Activated CD8-positive, alpha-beta memory T cell treated with anti-CD3 and anti-CD28 coated beads for 48 hours (primary cell): ENCODE measurements at places on chromosomes 12 and 14.

DNA sequence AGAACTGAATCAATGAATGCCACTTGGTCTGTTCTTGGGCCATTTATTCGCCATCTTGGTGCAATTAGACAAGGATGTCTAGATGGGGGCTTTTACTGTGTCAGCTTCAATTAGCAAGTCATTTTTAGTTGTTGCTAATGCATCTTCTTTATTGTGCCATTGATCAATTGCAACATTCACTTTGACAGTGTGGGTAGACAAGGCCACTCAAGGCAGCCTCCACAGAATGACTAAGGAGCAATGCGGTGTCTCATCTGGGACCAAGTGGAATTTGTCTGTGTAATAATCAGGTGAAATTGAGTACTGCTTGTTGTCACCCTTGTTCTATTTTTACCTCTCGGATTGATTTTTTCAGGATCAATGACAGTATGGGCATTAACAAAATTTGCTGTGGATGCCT, 275.9 kb downstream of the CACNA1C start:
- no peak for DNase-seq

GRCh38 chr14:82084813-82085212, 551.2 kb upstream of the SEL1L start:
- no peak for DNase-seq

DNA sequence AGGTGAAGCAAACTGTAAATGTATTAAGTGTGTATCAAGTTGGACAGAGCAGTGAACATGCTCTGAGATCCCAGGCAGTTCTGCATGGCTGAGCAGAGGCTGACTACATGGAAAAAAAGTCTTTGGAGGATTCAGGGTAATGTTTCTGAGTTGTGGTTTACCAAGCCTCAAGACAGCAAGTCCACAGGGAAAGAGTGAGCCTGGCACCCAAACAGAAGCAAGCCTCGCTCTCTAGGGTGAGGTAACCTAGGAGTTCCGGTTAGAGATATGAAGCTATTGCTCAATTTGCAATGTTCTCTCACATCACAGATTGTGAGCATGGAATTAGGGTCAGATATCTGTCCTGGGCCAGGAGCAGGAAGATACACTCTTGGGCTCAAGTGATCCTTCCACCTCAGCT, 158.6 kb downstream of the MON2 start:
- DNase-seq: no peak

- no peak for DNase-seq
Measured at GRCh38 chr12:89525305-89525823, 483 bp downstream of the POC1B start.

- DNase-seq: no peak
Measured at GRCh38 chr12:32548691-32549281, 130.3 kb upstream of the DNM1L start.

DNA sequence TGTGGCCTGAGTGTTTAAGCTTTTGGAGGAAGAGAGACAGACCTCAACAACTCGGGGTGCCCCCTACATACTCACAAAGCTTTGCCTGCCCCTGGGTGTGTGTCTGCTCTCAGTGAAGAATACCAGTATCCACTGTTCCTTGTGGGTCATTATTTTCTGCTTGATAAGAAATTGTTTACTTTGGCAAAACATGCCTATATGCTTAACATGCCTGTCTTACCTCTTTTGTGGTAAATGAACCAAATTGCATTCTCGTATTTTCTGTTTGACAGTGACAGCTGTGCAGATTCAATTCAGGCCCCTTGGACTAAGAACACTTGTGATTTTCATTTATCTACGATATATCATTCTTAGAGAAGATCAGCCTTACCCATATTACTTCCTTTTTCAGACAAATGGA, 50.6 kb upstream of the REP15 start:
- DNase-seq: no peak

GRCh38 chr14:103545219-103545914, 16.4 kb downstream of the TRMT61A start:
- no peak for DNase-seq

DNA sequence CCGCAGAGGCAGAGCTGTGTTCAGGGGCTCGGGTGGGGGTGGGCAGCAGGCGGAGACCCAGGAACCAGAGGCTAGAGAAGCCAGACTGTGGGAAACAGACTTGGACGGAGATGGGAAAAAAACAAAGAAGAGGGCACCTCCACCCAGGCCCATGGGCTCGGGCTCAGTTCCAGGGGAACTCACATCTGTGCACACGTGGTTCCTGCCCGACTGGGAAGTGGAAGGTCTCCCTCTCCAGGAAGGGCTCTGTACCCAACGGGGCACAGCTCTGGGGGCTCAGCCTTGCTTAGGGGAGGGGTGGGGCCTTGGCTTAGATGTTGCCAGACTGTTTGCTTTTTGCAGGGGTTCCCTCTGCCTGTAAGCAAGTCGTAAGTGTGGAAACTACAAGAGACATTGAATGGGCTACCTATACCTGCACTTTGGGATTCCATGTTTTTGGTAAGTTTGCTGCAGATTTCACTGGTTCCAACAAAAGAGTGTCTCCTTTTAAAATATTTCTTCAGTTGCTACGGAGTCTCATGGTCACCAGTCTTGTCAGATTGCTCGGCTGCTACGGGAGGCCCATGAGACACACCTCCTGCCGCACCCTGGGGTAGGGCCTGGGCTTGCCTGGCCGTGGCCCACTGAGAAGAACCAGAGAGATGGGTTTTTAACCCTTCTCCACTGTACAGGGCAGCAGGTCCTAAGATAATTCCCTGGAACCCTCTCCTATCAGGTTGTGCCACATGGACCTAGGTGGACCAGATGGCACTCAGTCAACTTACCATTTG, 127.6 kb upstream of the EVL start:
- no peak for DNase-seq

DNA sequence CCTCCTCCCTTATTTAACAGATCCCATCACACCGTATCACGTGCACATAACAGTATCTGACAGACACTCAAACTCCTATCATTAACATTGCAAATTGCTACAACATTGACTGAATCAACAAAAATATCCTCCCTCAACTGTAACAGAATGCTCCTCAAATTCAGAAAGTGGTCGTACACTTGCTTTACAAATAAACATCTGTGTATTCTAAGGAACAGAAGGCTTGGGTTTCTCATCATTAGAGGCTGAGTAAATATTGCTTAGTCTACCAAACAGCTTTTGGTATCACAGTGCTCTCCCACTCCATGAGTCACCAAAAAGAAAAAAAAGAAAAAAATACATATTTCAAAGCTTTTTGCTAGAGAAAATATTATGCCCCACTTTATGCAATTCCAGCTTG, 23.9 kb downstream of the FERMT2 start:
- no peak for DNase-seq

- no peak for DNase-seq
Measured at GRCh38 chr14:102262929-102263462, 42.0 kb downstream of the MOK start.

DNA sequence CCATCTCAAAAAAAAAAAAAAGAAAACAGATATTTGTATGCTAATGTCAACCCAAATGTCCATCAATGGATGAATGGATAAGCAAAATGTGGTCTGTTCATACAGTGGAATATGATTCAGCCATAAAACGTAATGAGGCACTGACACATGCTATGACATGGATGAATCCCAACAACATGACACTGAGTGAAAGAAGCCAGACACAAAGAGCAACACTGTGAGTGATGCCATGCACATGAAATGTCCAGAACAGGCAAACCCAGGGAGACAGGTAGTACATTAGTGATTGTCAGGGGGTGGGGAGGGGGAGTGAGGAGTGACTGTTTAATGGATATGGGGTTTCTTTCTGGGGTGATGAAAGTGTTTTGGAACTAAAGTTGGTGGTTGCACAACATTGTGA, 50.2 kb downstream of the ARL6IP4 start:
- no peak for DNase-seq

DNA sequence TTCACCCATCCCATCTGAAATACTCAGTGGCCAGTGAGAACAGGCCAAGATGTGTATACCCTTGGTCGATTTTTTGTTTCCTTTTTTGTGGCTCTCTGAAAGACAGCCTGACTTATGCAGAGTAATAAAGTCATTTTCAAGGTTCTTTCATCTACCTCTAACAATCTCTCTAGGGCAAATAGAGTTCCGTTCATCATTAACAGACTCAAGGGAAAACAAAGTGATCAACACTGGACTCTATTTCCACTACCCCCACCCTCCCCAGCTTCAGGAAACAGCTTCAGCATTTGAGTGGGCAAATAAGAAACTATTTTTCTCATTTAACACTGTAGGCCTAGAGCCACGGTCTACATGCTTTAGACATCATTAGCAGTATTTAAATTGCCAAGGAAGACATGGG, 15.9 kb downstream of the PRKAB1 start:
- DNase-seq: no peak

GRCh38 chr12:48696626-48697025, 14.6 kb upstream of the KANSL2 start:
- no peak for DNase-seq

- DNase-seq: no peak
Measured at GRCh38 chr14:43900173-43900655, 606.9 kb downstream of the FSCB start.

GRCh38 chr12:47024463-47024862, 55.0 kb upstream of the PCED1B start:
- no peak for DNase-seq

DNA sequence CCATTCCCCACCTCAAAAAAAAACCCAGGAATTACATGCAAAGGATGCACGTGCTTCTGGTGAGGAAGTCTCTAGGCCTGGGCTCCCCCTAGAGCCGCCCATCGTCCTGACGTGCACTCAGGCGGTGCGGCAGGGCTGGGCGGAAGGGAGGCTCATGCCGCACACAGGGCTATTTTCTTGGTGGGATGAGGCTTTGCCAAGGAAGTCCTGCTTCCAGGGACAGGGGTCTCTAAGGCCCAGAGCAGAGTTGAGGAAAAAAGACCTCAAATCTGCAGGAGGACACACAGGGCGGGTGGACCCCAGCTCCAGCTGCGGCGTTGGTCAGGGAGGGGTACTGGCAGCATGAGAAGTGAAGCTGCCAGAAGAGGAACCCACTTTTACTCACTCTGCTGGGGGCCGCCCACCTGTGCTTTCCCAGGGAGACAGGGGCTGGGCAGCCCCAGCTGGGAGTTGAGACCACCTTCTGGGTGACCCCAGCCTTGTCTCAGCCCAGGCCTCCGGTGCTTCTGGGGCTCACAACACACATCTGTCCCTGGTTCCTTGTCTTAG, 4.2 kb downstream of the RHOF start:
- no peak for DNase-seq

GRCh38 chr12:94536040-94536965, 76.6 kb upstream of the CEP83 start:
- no peak for DNase-seq

GRCh38 chr14:103315351-103315911, 18.6 kb upstream of the EIF5 start:
- no peak for DNase-seq

DNA sequence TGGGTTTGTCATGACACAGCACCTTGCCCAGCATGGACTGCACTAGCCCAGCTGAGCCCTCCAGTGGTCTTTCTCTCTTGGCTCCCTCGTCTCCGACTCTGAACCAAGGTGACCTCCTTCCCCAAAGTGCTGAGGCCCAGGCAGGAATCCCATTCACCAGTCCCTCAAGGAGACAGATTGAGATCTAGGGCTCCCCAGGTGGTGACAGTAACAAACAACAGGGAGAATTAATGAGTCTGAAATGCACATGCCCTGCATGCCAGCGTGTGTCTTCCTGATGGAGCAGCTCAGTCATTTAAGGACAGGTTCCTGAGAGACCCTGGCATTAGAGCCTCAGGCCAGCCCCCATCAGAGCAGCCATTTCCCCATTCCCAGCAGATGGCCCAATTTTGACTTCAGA, 51.4 kb upstream of the OAS1 start:
- no peak for DNase-seq

DNA sequence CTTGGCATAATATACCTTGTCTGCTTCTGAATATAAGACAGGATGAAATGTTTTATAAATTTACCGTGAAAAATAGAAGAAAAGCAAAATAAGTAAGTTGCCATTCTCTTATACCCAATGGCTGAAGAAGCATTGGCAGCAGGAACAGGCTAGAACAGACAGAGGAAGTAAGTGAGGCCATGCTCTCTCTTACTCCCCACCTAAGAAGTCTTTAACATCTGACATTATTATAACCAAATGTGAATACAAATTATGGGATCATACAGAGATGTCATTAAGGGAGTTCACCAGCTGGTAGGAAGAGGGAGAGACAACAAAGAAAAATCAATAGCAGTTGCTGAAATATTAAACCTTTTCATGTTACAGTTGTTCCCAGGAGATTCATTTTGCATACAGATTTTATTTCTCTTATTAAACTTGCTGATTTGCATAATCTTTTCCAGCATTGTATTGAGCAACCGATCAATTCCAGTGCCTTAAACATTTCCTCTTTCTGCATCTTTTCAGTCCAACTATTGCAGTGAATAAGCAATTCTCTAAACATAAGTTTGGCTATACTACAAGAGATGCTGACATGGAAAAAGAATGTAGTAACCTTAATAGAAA, 270.6 kb downstream of the SLC6A15 start:
- DNase-seq: no peak

DNA sequence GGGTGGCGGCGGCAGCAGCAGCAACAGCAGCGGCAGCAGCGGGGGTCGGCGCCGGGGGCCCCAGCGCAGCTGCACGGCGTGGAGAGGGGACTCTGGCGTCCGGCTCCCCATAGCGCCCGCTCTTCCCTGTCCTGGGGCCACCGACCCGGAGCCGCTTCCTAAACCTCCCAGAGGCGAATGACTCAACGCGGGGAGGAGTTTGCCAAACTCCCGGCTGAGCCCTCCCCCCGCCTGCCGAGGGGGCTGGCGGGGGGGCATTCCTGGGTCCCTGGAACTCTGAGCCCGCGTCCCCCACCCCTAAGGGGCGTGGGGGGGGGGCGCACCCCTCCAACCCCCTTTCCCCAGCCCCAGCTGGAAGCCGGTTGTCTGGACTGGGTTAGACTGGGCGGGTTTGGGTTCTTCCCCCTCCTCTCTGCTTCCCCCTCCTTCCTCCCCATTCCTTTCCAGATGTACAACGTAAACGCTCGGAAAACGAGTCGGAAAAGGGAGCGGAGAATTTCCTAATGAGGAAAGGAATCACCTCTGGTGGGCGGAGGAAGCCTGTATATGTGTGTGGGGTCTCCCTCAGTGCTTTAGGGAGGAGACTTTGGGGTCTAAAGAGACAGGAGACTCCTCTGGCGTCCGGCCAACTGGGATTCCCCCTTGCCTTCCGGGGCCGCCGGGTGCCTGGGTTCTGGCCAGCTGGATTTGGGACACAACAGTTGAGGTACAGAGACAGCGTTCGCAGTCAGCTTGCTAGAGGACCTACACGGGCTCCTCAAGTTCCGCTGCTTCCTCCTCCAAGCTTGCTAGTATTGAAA, at the start of gene ITGA5:
Gene ITGA5, minus strand, starts transcription at position 179 of the 800 bp plus-strand sequence. Its CDS starts 68 bp downstream, at position 111.
- no peak for DNase-seq

DNA sequence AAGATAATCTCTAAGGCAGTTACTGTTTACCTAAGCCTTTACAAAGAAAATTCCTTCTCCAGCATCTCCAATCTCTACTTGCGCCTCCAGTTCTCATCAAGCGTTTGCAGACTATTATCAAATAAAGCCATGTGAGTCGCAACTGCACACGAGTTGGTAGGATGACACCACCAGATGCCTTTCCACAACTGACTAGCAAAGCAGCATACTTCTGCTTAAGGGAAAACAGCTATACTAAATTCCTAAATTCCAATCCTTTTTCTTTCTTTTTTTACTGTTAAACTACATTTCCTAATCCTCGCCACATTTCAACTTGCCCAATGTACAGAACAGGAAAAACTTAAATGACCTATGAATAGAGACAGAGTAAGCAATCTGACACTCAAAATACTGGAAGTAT, 166.7 kb downstream of the ITPR2 start:
- no peak for DNase-seq

- no peak for DNase-seq
Measured at GRCh38 chr14:29458547-29458946, 469.1 kb downstream of the PRKD1 start.

- no peak for DNase-seq
Measured at GRCh38 chr12:67624355-67624754, 24.2 kb upstream of the DYRK2 start.
